Fibroblast of upper back skin (primary cell): ENCODE measurements at places on chromosomes 3 and 15.
A peak's percentile ranks its signal among the peaks of the same experiment; 100 is the strongest.

DNA sequence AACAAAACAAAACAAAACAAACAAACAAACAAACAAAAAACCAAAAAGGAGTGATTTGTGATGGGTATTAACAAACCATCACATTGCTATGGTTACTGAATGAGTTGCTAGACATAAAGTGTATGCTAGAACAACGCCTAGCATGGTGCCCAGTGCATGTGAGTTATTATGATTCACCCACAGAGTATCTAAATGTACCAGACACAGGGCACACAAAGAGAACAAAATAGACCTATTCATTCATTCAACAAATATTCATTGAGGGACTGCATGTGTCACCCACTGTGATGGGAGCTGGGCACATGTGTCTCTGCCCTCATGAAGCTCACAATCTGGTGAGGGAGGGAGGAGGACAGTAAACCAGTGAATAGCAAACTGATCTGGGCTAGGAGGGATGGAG, 11.6 kb upstream of the ACAN start:
- DNase-seq = no peak

DNA sequence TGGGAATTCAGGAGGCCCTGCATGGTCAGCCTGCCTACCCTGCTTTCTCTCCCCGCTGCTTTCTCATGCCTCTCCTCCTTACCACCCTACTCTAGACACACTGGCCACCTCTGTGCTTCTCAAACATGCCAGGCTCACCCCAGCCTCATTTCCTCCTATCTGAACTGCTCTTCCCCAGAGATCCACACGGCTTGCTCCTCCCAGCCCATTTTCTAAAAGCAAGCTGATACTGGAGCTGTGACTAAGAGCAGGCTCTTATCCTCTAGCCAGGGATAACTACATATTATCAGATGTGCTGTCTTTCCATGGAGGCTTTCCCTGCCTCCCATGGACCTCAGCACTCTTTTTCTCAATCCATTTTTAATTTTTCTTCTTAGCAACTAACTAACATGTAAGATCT, 85.9 kb downstream of the BOC start:
- no peak for DNase-seq

GRCh38 chr3:180409170-180409569, 192.8 kb upstream of the TTC14 start:
- DNase-seq = no peak

DNA sequence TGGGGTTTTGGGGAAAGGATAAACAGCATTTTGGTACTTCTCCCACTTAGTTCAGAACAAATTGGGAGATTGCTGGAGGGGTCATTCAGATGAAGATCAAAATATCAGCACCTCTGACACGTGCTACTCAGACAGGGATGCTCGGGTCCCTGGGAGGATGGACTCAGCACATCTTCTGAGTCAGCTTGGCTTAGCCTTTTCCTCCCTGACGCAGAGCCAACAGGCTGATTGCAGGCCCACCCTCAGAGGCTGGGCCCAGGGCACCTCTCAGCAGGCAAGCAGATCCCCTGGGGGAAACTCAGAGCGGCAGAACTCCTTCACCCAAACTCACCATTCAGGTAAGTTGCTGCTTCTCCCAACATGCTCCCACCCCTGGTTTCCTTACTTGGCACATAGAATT, 304.9 kb downstream of the TLE3 start:
- DNase-seq = no peak

- no peak for DNase-seq
Observed at GRCh38 chr3:121739902-121740301, 9.6 kb downstream of the GOLGB1 start.

DNA sequence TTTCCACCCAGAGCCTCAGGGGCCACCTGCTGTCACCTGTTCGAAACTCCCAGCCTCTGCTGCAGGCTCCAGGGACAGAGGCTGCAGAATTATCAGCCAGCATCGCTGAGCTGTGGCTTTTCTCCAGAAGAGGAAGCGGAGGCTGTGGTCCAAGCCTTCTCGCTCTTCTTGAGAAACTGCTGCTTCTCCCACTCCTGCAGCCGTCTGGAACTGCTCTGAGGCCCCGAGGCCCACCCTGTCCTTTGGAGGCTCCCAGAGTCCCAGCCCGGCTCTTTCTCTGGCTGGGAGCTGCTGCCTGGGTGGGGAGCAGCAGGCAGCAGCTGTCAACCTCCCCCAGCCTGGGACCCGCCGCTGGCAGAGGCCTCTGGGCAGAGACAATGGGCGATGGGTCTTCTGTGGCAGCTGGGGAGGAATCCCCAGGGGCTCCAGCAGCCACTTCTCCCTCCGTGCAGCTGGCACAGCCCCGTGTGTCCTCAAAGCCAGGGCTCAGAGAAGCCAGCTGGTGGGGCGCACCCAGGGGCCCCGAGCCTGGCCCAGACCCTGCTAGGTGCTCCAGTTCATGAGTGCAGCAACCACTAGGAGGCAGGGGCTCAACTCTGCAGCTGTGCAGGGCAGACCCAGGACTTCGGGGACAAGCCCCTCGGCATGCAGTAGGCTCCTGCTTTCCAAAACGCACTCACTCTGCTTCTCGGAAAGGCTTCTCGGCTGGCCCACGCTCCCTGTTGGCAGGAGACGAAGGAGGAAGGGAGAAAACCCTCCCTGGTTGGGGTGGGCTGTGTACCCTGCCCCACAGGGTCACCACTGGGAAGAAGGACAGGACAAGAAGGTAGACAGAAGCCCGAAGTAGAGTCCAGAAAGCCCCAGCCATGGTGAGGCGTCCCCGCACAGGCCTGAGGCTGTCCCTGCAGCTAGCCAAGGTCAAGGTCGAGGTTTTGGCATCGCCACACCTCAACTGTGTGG, 49.9 kb upstream of the FURIN start:
- no peak for DNase-seq

DNA sequence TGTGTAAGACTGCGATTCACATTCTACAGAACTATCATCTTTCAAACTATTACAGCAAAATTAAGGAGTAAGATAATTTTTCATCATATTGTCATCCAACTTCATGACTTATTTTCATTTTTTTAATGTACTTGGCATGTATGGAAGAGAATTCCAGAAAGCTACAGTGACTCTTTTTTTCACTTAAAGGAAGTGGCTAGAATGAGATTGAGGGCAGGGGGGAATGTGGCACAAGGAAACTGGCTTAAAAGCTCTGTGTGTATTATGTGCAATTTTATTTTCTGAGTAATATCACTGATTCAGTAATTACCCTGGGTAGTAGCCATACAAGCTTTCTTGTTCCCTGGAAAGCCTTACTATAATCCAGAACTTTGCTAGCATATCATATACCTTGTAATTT, 94.6 kb downstream of the FILIP1L start:
- DNase-seq = peak; percentile 77

GRCh38 chr3:31981206-31982181, at the start of the genes OSBPL10 and ZNF860:
Gene OSBPL10, minus strand, starts transcription at chr3:31981262. Its CDS starts 83 bp downstream, at chr3:31981179.
Gene ZNF860, plus strand, starts transcription at chr3:31981750. Its CDS starts 7,330 bp downstream, at chr3:31989080.
- DNase-seq = peak; percentile 95

DNA sequence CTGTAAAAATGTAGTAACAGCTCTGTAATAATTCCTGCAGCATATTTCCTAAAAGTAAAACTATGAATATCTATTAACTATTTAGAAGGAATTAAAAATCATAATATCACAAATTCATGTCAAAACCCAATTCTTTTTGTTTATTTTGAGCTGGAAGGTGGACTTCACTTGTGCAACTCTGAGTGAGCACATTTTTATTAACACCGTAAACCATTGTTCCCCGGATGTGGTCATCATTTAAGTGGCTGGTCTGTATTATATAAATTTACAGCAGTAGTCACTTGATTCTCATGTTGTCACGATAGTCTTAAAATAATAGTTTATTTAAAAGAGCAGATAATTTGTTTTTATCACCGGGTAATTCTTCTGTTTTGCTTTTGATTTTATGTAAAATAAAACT, 43.0 kb upstream of the UTS2B start:
- DNase-seq = no peak

GRCh38 chr3:145739926-145740325, 421.1 kb downstream of the PLOD2 start:
- peak; percentile 61 for DNase-seq

- DNase-seq = no peak
Observed at GRCh38 chr3:173703771-173704170, 306.2 kb downstream of the NLGN1 start.

GRCh38 chr3:190862209-190863118, at the start of gene GMNC:
Gene GMNC, minus strand, starts transcription at chr3:190862694. Its CDS starts 79 bp downstream, at chr3:190862615.
- peak; percentile 57 for DNase-seq

- no peak for DNase-seq
Observed at GRCh38 chr15:57284535-57284934, 91.8 kb upstream of the CGNL1 start.

GRCh38 chr3:119636249-119636648, 24.1 kb downstream of the POPDC2 start:
- peak; percentile 53 for DNase-seq

DNA sequence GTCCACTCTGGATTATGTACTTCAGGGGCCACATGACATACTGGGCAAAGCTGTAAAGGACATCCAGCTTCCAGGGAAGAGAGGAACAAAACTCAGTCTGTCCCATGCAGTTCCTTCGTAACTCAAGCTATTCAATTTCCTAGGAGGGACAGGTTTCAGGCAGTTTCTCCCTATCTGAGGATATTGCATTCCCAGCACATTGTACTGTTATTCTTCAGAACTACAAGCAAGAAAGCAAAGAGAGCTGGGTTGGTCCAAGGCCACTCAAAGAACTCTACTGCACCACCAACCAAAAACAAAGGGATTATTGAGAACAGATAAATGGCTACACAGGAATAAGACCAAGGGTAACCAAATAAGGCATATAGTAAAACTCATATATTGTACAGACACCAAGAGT, 117.6 kb upstream of the ARL6 start:
- no peak for DNase-seq
